ENCODE measurements at places on chromosomes 3 and 15. TPM values are rescaled to one million over a fixed set of nuclear protein-coding genes. Genes with fewer than 3 reads are reported as not detected.

ITIH1 gene
- 120 TPM for total RNA-seq

TRAT1 gene
- total RNA-seq, result not detected

MASP1 gene
- total RNA-seq, result 25.1 TPM

CKMT1A gene
- total RNA-seq, result 3.3 TPM

DNA sequence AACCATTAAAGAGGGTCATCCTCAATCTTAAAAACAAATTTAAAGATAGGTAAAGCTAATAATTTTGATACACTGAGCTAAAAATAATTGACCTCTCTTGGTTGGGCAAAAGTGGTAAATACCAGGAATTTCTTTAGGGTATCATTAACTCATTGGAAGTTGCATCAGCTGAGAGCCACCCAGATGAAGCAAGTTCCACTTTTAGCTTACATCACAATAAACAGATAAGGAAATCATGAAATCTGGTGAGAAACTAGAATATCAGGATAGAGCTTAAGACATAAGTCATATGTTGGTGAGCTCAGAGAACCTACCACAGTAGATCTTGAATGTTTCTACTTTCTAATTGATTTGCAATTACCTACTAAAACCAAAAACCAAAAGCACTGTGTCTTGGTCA is 97.4 kb upstream of the SLC2A2 start:
- H3K27ac ChIP-seq, result no peak overlapping the region
- H3K4me3 ChIP-seq, result no peak overlapping the region
- no peak for DNase-seq
- H3K4me1 ChIP-seq, result no peaks in the 10 kb centered on the region
- H3K27me3 ChIP-seq, result no peaks in the 10 kb centered on the region

GRCh38 chr15:82021992-82022391 is 23.8 kb downstream of the MEX3B start:
- peaks cover 5% of the 10 kb centered on the region for H3K27me3 ChIP-seq
- DNase-seq, result peak; percentile 29
- H3K4me3 ChIP-seq, result no peak overlapping the region
- H3K27ac ChIP-seq, result no peak overlapping the region

DNA sequence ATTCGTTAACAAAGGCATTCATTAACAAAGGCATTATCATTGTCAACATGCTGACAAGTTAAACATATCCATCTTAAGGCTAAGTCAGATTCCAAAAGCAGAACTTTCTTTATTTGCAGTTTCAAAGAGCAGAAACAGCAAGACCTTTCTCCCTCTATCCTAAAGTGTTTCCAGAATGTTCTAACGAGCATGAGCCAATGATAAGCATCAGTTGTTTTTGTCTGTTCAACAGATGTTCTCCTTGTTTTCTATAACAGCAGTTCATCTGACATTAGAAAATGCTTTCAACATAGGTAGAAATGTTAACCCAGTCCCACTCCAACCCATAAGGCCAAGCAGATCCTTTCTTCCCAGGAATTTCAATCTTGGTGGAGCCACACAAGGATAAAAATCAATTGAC is 77.6 kb upstream of the POMGNT2 start:
- no peaks in the 10 kb centered on the region for H3K36me3 ChIP-seq
- no peak for DNase-seq
- no peaks in the 10 kb centered on the region for H3K27me3 ChIP-seq
- no peak overlapping the region for H3K27ac ChIP-seq
- no peak overlapping the region for H3K4me3 ChIP-seq

GRCh38 chr3:166263460-166263859 is 426.2 kb upstream of the BCHE start:
- no peak overlapping the region for H3K4me3 ChIP-seq
- H3K27ac ChIP-seq, result no peak overlapping the region
- no peaks in the 10 kb centered on the region for H3K36me3 ChIP-seq

DNA sequence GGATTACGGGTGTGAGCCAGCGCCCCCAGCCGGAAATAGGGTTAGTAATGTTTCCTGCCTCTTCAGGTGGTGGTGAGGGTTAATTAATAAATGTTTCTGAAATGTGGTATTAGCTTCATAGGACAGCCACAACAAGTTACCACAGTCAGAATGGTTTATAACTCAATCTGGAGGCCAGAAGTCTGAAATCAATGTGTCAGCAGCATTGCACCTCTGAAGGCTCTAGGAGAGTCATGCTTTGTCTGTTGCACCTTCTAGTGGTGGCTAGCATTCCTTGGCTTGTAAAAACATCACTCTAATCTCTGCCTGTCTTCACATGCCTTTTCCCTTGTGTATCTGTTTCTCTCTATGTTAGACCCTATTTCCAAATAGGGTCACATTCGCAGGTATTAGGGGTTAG is 7.8 kb upstream of the RPSA start:
- H3K27me3 ChIP-seq, result no peaks in the 10 kb centered on the region
- H3K27ac ChIP-seq, result no peak overlapping the region
- no peak for DNase-seq
- H3K4me3 ChIP-seq, result no peak overlapping the region

- H3K4me1 ChIP-seq, result peaks cover 7% of the 10 kb centered on the region
- no peak overlapping the region for H3K4me3 ChIP-seq
- H3K36me3 ChIP-seq, result no peaks in the 10 kb centered on the region
- no peak overlapping the region for H3K27ac ChIP-seq
- H3K27me3 ChIP-seq, result no peaks in the 10 kb centered on the region
- DNase-seq, result no peak
Measured at GRCh38 chr3:19898721-19899120, 35.3 kb downstream of the EFHB start.

DNA sequence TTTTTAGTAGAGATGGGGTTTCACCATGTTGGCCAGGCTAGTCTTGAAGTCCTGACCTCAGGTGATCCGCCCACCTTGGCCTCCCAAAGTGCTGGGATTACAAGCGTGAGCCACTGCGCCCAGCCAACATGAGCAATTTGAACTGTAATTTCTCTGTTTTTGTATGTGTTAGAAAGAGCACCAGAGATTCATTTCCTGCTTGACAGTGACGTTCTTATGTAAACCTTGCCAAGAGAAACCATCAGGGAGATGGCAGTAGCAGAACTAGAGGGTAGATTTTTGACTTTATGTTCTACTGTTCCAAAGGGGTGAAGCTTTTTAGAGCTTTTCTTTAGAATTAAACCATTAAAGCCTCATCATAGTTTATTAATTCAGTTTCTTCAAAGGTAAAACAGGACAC is 148.1 kb upstream of the UMPS start:
- no peaks in the 10 kb centered on the region for H3K36me3 ChIP-seq
- H3K27me3 ChIP-seq, result no peaks in the 10 kb centered on the region
- DNase-seq, result no peak
- H3K4me1 ChIP-seq, result peaks cover 21% of the 10 kb centered on the region
- no peak overlapping the region for H3K4me3 ChIP-seq

DNA sequence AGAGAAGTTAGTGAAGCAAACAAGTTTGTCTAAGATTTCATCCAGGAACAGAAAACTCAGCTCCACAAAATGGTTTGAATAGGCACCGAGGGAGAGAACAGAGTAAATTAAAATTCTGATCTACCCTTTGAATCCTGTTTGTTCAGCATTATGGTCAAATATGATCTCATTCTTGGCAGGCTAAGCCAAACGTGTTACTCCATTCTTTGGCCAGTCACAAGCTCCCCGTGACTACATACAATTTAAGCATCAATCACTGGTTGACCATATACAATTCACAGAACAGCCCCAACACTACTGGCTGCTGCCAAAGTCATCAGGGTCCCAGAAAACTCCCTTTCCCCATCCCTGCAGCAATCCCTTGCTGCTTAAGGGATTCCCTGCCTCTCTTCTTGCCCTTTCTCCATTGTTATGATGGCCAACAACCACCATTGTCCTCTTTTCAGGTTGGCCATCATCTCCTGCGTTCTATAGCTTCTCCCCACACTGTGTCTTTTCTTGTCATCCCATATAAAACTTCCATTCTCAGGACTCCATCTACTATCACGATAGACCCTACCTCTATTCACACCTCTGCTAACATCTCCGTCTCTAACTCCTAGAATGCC is 46.3 kb downstream of the GOLIM4 start:
- no peak overlapping the region for H3K4me3 ChIP-seq
- H3K36me3 ChIP-seq, result no peaks in the 10 kb centered on the region
- no peak for DNase-seq
- H3K4me1 ChIP-seq, result peaks cover 17% of the 10 kb centered on the region
- H3K27me3 ChIP-seq, result no peaks in the 10 kb centered on the region

DNA sequence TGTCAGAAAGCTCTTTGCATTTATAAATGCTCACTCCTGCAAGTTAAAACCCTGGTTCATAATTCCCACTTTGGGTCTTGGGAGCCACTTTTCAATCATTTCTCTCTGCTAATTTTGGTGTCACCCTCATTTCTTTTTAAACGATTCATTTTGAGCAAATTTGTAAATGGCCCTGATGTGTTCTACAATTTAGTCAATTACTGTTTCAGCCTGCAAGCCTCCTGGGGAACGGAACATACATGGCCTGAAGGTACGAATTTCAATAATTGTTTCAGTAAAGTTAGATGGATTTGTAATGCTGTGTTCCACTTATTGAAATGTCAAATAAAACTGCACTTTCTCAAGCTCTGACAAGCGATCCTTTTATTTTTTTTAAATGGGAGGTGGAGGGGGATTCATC is 43.2 kb downstream of the MAP2K5 start:
- no peaks in the 10 kb centered on the region for H3K27me3 ChIP-seq
- no peak overlapping the region for H3K27ac ChIP-seq
- DNase-seq, result no peak
- no peaks in the 10 kb centered on the region for H3K36me3 ChIP-seq
- H3K4me1 ChIP-seq, result no peaks in the 10 kb centered on the region

- no peak overlapping the region for H3K4me3 ChIP-seq
- no peak overlapping the region for H3K27ac ChIP-seq
- no peak for DNase-seq
- no peaks in the 10 kb centered on the region for H3K27me3 ChIP-seq
- no peaks in the 10 kb centered on the region for H3K4me1 ChIP-seq
Measured at GRCh38 chr15:80563372-80563997, 131.6 kb upstream of the ABHD17C start.

GRCh38 chr15:98731712-98732450 is 83.5 kb downstream of the IGF1R start:
- H3K36me3 ChIP-seq, result no peaks in the 10 kb centered on the region
- H3K4me3 ChIP-seq, result no peak overlapping the region
- no peak overlapping the region for H3K27ac ChIP-seq
- H3K4me1 ChIP-seq, result peaks cover 54% of the 10 kb centered on the region

DNA sequence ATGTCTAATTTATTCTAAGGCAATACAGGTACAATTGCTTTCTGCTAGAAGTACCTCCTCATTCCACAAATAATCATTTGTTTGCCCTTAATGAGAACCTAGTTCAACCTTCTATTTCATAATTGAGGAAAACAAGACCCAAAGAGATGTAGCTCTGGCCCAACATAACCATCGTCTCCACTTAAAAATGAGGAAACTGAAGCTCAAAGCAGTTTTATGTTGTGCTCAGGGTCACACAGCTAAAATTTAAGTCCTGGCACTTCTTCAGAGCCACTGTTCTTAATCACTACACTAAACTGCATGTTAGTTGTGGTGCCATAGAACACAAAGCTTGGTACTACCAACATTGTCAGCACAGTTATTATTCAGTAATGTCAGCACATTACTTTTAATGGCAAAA is 108.0 kb downstream of the SERPINI1 start:
- no peak for DNase-seq
- H3K27ac ChIP-seq, result no peak overlapping the region
- H3K36me3 ChIP-seq, result no peaks in the 10 kb centered on the region
- no peaks in the 10 kb centered on the region for H3K4me1 ChIP-seq
- no peaks in the 10 kb centered on the region for H3K27me3 ChIP-seq

DNA sequence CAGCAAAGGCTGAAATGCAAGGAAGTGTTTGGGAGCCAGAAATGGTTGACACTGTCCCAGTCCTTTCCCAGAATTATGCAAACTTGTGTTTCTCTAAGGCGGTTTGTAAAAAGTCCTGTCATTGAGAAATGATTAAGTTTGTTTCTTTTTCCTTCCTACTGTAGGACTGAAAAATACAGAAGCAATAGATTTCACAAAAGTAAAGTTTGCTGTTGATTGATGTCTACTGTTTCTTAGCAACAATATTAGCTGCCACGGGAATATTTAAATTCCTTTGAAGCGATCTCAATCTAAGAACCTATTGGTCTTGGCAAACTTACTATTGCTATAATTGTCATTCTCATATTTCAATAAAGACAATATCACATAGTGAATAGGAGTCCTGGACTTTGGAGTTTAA is 100.7 kb upstream of the IL12A start:
- no peaks in the 10 kb centered on the region for H3K27me3 ChIP-seq
- H3K4me3 ChIP-seq, result no peak overlapping the region
- DNase-seq, result no peak
- no peaks in the 10 kb centered on the region for H3K36me3 ChIP-seq
- H3K27ac ChIP-seq, result no peak overlapping the region

GRCh38 chr15:27723821-27724220 is 375.3 kb downstream of the OCA2 start:
- H3K4me3 ChIP-seq, result no peak overlapping the region
- no peak overlapping the region for H3K27ac ChIP-seq
- H3K36me3 ChIP-seq, result no peaks in the 10 kb centered on the region
- no peak for DNase-seq

GRCh38 chr15:26690778-26691177 is 82.1 kb downstream of the GABRB3 start:
- no peaks in the 10 kb centered on the region for H3K27me3 ChIP-seq
- no peak overlapping the region for H3K4me3 ChIP-seq
- H3K4me1 ChIP-seq, result no peaks in the 10 kb centered on the region
- H3K36me3 ChIP-seq, result no peaks in the 10 kb centered on the region

DNA sequence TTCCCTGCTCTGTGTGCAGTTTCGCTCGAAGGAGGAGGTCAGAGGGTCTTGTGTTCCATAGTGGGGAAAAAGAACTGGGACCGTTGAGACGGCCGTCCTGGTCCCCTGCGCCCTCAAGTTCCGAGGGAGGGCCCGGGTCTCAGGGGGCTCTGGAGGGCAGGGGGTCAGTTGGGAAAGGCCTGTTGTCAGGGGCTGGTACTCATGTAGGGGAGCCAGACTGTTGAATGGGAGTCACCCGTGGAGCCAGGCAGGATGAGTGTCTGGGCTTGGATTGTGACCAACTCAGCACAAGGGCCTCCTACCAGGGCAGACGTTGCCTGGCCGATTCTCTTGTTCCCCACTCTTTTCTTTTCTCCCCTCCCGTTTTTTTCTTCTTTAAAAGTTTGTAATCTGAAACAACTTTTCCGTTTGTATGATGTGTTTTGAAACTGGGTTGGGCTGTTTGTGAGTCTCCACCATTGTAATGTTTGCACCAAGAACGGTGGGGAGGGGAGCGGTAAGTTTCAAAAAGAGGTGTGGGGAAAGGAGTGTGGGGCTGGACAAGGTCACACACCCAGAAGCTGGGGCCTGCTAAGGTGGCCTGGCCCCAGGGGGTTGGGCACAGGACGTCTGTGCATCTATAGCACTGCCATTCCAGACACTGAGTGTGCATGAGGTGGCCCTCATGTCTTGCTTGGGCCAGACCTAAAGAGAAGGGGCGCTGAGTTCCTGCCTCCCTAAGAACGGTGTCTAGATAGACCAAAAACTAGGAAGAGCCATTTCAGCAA is 1.1 kb downstream of the CMTM7 start:
- peak overlapping the region; percentile 98 for H3K4me3 ChIP-seq
- H3K36me3 ChIP-seq, result no peaks in the 10 kb centered on the region
- no peaks in the 10 kb centered on the region for H3K27me3 ChIP-seq
- peak; percentile 60 for DNase-seq

Data from hepatocyte (in vitro differentiated cells).